SHP77 treated with DMSO at 0.1 percent for 48 hours (cell line): ENCODE measurements at places on chromosomes 5 and 9.

DNA sequence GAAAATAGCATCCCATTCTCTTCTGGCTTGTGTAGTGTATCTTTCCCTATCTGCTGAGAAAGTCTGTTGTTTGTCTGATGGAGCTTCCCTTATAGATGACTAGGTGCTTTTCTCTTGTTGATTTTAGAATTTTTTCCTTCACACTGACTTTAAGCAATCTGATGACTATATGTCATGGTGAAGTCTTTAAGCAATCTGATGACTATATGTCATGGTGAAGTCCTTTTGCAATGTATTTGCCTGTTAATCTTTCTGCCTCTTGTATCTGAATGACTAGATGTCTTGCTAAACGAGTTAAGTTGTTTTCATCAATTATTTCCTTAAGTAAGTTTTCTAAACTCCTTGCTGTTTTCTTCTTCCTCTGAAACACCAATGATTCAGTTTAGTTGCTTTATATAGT, 80.5 kb downstream of the RNF130 start:
- DNase-seq, result no peak

DNA sequence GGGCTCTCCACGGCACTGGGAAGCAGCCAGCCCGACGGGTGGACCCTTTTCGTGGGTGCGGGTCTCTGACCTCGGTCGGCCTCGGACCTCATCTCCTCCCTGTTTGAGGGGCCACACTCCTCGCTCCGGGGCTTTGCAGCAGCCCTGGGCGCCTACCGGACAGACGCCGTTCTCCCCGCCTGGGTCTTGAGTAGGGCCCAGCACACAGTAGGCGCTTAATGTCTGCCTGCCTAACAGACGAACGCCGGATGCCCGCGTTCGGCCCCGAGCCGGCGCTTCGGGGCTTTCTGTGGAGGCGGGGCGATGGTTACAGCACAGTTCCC, 842 bp upstream of the GTF3C5 start:
- no peak for DNase-seq

GRCh38 chr5:169048181-169049125, 252.5 kb downstream of the SLIT3 start:
- DNase-seq, result no peak

- DNase-seq, result no peak
These were observed 317.0 kb downstream of the ICE1 start for GRCh38 chr5:5739490-5739945.

- DNase-seq, result no peak
These were observed 32.6 kb upstream of the SPTLC1 start for GRCh38 chr9:92147852-92148180.
